HL-60 (cell line): ENCODE measurements at places on chromosomes 5 and 9.

- no peak for DNase-seq
Measured at GRCh38 chr9:124122813-124123462, 111.4 kb downstream of the LHX2 start.

GRCh38 chr9:114416906-114417305 lies 29.1 kb upstream of the AKNA start:
- no peak for DNase-seq

- DNase-seq = no peak
Measured at GRCh38 chr9:27145143-27145542, 36.1 kb downstream of the TEK start.

DNA sequence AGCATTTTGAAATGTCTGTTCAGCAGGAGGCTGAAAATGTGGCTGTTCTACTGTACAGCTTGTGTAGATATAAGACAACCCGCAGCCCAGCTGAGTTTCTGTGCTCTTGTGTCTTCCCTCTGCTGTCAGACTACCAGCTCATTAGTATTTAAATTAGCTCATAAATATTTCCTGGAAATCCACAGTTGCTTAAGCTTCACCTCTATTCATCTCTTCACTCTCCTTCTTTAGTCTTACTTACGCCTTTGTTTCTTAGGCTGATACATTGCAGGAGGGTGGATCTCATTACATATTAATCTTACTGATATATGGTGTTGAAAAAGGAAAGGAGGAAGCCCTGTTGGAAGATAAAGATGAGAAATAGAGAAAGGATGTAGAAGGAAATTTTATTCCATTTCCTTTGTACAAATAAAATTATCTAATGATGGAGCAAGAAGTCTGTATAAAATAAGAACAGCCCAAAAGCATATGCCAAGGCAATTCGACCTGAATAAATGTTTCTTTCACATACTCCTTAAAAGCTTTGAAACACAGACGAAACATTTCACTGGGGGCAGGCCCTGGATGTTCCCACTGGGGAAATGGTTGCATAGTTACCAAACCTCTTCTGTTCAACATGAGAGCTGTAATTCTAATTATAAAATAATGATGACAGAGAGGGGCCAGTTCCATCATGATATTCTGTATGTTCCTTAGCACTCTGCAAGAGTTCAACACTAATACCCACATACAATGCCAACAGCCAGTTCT lies 111.8 kb upstream of the APC start:
- no peak for DNase-seq

DNA sequence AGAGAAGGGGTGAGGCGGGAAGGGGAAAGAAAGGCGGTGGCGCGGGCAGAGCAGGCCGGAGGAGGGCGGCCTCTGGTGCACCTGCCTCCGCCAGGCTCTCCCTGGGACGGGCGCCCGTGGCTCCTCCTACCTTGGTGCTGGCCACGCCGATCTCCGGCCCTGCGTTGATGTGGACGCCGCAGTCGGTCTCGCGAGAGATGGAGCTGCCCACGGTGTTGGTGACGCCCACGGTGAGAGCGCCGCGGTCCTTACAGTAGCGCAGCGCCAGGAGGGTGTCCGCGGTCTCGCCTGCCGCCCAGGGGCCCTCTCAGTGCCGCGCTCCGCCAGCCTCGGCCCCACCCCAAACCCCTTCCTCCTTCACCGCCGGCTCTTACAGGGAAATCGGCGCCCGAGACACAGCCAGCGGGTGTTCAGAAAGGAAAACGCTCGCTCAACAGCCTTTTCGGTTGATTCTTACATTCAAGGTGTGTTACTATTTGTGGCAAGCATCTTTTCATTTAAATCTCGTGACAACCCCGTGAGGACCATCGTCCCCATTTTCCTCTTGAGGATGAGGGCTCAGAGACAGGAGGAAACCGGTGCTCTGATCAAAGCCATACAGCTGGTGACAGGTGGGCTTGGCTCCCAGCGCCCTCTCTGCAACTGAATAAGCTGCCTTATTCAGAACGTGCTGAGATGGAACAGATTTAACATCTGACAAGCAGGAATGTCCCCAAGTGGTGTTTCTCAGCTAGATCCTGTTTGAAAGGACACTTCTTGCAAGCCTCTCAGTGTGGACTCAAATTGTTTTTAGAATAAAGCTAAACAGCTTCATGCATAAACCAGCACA lies 22.0 kb upstream of the MAPK9 start:
- peak; percentile 38 for DNase-seq

GRCh38 chr5:134504629-134505300 lies 20.7 kb upstream of the JADE2 start:
- DNase-seq = no peak

DNA sequence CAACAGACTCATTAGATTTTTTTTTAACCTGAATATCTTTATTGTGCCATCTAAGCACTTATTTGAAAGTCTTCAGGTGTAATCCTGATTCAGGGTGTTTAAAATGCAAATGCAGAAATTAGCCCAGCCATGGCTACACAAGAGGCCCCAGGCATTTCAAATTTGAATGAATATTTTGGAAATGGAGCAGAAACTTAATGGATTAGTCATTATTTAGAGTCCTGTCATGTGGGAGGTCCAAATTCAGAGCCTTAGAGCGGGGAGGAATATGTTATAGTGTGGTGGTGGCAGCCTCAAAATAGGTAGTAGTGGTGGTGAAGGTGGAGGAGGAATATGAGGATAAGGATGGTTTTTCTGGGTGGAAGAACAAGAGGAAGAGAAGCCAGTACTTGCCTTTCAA lies 567.0 kb downstream of the RAB3C start:
- no peak for DNase-seq

DNA sequence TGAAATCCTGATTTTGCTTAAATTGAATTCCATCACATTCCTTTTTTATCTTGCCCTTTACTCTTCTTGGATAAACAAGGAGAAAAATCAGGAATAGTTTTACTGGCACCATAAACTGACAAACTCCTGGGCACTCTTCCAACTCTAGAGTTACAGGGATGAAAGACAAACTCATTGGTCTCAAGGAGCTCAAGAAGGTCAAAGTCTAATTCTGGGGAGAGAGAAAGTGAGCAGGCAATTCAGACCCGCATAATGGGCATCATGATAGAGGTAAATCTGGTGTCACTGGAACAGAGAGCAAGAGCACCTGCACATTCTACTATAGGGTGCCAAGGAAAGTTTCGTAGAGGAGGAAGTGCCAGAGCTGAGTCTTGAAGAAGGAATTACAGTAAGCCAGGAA lies 64.8 kb downstream of the GRIN3A start:
- no peak for DNase-seq

GRCh38 chr9:99244344-99245260 lies 22.5 kb downstream of the SEC61B start:
- no peak for DNase-seq

GRCh38 chr5:41118177-41118576 lies 47.0 kb upstream of the MROH2B start:
- DNase-seq = no peak

DNA sequence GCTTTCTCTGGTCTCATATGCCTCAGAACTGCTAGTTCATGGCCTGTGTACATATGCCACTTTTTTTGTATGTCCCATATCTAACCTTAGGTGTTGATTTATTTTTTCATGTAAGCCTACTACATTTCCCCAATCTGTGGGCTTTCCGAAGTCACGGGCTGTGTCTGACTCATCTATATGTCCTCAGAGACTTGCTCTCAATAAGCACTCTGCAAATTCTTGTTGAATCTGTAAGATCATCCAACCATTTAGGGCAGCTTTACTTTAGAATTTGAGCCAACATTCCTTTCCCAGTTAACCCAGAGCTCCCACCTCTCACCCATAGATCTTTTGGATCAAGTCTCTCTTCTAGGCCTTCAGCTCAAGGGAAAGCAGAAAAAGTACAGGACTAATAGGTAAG lies 263.4 kb downstream of the SEC61B start:
- DNase-seq = no peak

- no peak for DNase-seq
Measured at GRCh38 chr5:139680368-139681111, 32.4 kb downstream of the CXXC5 start.

GRCh38 chr5:169576181-169576598 lies 7.4 kb upstream of the SPDL1 start:
- no peak for DNase-seq

GRCh38 chr9:137241490-137242268 lies 592 bp downstream of the TUBB4B start:
- DNase-seq = no peak

- peak; percentile 68 for DNase-seq
Measured at GRCh38 chr5:177382423-177383029, 1.7 kb upstream of the SLC34A1 start.

- peak; percentile 10 for DNase-seq
Measured at GRCh38 chr9:123929177-123929869, 603 bp downstream of the DENND1A start.

GRCh38 chr9:18485714-18486113 lies 11.8 kb downstream of the ADAMTSL1 start:
- DNase-seq = no peak

GRCh38 chr5:36202521-36202961 lies 39.2 kb downstream of the NADK2 start:
- no peak for DNase-seq

- peak; percentile 31 for DNase-seq
Measured at GRCh38 chr9:8660383-8660782, 860.8 kb upstream of the DMAC1 start.

DNA sequence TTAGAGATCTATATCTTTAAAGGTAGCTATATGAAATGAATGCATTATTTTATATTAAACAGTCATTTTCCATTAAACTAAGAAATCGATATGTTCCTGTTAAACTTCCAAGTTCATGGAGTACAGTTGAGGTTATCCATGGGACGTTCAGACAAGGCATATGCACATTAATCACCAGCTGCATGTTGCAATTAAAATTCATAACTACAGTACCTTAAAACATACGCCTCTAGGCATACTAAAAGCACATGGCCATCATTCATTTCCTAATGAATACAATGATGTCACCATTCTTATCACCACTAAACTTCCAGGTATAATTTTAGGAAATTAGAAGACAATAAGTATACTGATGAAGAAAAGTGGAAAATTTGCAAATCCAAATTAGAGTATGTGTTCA lies 174.3 kb downstream of the CDH12 start:
- no peak for DNase-seq

- DNase-seq = no peak
Measured at GRCh38 chr5:33892620-33893137, 889 bp upstream of the ADAMTS12 start.

DNA sequence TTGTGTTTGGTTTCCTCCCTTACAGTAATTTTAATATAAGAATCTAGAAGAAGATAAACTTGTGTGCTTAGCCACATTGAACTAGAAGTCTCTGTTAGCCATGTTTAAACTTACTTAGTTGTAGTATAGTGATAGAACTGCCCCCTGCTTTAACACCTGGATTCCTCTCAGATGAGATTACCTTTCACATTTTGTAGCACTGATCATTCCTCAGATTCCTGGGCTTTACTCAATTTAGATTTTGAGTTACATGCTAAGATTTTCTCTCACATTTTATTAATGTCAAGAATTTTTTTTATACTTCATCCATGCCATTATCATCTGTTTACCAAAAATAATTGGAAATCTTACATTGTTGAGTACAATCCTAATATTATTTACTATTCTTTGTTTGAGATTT lies 70.5 kb downstream of the GPBP1 start:
- no peak for DNase-seq

DNA sequence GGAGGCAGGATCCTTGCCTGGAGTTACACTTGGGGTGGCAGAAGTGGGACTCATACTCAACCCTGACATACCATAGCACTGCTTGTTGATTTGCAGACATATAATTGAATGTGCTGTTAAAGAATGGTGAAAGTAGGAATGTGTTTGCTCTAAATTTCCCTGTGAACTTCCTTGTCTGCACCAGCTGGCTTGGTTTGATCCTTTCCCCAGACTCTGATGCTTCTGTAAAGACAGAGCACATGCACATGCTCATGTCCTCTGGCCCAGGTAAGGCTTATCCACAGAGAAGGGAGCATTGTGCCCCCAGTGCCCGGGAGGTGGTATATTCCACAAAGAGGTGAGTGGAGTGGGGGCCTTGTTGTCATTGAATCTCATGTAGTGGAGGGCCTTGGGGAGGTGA lies 138.0 kb upstream of the STC2 start:
- DNase-seq = no peak

- DNase-seq = peak; percentile 72
Measured at GRCh38 chr5:142015781-142016533, 3.1 kb upstream of the GNPDA1 start.

GRCh38 chr5:143657647-143658285 lies 154.2 kb upstream of the HMHB1 start:
- peak; percentile 34 for DNase-seq

- no peak for DNase-seq
Measured at GRCh38 chr5:54295651-54296276, 14.6 kb downstream of the ARL15 start.

- DNase-seq = no peak
Measured at GRCh38 chr9:114677418-114677817, 4.6 kb downstream of the TEX48 start.

DNA sequence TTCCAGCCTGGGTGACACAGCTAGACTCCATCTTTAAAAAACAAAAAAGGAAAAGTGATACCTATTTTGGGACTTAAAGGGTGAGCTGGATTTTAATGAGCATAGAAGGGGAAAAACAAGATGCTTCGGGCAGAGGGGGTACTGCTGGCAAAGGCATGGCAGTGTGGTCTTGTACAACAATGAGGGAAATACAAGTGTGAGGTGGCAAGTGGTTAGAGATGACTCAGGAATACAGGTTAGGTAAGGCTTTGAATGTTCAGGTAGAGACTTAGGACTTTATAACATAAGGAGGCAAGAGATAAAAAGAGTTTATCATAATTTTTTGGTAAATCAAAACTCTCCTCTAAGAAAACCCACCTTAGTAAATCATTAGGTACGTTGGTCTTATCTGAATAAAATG lies 132.9 kb downstream of the FBN2 start:
- no peak for DNase-seq

DNA sequence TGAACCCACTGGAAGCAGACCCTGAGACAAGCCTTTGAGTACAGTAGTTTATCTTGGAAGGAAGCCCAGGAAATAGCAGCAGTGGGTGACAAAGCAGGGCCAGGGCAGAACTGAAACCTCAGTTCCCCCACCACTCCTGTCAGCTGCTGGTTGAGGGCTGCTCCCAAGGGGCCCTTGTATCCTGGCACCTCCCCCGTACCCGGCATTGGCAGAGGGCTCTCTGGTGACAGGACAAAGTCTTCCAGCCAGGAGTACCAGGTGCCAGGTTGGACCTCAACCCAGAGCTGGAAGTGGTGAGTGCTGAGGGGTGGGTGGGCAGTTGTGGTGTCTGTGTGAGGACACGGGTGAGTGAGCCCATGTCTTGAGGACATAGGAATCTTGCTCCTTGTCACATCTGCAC lies 123.3 kb downstream of the PHF2 start:
- DNase-seq = no peak

- no peak for DNase-seq
Measured at GRCh38 chr9:89940625-89941024, 335.8 kb downstream of the GADD45G start.
